ENCODE measurements at places on chromosomes 7 and 10.

GRCh38 chr10:27699776-27700175 is 45.8 kb downstream of the MKX start:
- no peak for DNase-seq

- no peak for DNase-seq
These were observed 8.0 kb downstream of the HGF start for GRCh38 chr7:81761821-81762220.

DNA sequence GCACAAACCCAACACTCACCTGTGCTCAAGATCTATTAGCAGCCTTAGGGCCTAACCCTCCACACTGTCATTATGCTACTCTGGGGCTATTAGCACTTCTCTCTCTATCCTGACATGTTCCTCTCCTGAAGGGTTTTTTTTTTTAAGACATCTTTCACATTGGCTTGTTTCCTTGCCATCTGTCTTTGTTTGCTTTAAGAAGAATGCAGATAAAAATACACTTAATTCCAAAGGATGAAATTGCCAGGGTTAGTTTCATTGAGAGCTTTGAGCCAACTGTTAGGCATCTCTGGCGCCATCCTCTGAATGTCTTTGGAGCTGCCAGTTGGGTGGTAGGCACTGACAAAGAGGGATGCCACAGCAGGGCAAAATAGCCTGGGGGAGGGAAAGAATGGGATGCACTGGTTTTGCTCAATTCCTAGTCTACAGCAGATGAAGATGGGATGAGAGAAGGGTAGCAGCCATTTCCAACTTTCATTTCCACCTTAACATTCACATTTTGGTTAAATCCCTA is 399.2 kb downstream of the SORCS1 start:
- DNase-seq: no peak

GRCh38 chr7:21640105-21640504 is 97.3 kb downstream of the DNAH11 start:
- no peak for DNase-seq

DNA sequence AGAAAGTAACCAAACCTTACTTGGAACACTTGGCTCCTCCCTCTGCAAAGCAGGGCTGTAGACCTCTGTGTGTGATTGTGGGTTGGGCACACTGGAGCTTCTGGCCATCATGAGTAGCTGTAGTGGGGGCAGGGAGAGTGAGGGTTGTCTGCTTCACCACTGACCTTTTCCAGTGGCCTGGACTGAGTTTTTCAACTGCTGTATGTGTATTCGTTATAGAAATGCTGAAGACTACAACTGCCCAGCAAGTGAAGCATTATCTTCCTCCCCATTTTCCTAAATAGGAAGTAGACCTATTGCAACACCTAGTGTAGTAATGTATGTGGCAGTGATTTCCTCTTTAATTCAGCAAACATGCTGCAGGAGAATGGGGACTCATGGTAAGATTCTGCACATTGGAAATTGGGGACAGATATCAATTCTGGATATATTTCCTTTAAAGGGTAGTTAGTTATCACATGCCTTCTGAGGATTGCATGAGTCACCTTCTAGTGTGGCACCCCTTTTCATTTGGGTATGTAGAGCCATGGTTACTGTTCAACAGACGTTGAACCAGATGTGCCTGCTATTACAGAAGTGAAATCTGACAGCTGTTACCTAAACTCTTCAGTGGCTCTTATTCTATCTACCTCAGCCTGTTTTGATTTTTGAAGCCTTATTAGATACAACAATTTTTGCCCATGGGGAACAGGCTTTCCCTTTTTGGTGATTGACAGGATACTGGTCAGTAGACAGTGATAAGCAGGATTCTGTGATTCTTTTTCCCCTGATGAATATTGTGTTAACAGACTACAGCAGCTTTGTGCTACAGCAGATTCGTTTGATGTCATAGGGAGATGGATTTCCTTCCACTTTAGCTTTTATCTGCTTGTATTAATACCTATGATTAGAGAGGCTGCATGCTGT is 130.9 kb downstream of the SND1 start:
- DNase-seq: no peak

- DNase-seq: no peak
These were observed 757.0 kb upstream of the C7orf33 start for GRCh38 chr7:147833557-147833956.

DNA sequence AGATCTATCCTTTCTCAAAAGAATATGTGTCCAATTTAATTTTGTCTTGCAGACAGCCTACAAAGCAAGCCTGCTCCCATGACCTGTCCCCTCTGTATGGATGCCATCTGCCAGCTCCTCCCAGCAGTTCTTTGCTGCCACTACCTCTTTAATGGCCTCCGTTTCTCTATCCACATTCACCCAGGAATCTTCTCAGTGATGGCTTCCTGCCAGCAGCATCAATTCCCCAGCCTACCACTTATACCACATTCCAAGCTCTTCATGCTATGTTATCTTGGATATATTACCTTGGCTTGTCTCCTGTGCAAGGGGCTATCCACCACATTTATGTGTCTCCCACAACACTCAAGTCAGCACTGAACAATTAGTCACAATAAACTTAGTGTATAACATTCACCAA is 133.2 kb downstream of the VPS50 start:
- DNase-seq: no peak

- DNase-seq: peak; percentile 68
These were observed 9.0 kb downstream of the ELMO1 start for GRCh38 chr7:37439653-37440026.

DNA sequence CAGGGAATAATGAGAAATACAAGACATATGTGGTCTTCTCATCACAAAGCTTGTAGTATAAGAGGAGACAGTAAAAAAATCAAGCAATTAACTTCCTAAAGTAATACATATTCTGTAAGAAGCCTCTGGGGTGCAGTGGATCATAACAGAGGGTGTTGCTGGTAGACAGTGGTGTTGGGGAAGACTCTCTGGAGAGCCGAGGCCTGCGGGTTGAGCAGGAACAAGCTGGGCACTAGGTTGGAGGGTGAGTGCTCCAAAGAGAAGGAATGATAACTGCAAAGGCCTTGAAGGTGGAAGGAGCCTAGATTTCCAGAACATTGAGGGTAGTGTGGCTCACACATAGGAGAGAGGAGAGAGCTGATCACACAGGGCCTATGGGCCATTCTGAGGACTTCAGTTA is 1.5 kb downstream of the GIMAP4 start:
- DNase-seq: no peak

DNA sequence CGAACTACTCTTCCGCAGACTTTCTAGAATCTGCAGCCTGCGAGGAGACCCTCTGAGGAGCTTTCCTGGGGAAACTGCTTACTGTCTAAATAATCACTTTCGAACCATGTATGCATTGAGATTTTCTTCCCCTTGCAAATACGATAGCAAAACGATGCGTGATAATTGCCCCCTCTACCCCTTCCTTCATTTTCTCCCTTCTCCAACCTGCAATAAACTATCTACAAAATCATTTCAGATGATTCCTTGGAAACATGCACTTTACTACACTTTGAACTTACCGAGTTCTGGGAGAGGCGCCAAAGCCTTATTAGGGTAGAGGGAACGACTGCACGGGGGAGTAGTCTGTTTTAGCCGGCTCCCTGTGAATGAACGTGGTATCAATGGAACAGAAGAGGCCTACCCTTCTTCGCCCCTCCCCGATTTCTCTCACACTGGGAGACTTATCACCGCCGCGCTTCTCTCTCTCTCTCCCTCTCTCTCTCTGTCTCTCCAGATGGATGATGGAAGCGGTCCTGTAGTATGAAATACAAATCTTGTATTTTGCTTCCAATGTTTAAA is at the start of gene FGFBP3:
FGFBP3 (minus strand) TSS at position 370 of the 561 bp plus-strand sequence. CDS start 517 bp downstream, outside the sequence.
- DNase-seq: no peak

- no peak for DNase-seq
These were observed 2.2 kb upstream of the C10orf95 start for GRCh38 chr10:102453502-102453901.

- DNase-seq: no peak
These were observed 622 bp downstream of the DYNC1I1 start for GRCh38 chr7:95772771-95773581.

- peak; percentile 13 for DNase-seq
These were observed 759 bp downstream of the NUDT1 start for GRCh38 chr7:2242541-2243429.

DNA sequence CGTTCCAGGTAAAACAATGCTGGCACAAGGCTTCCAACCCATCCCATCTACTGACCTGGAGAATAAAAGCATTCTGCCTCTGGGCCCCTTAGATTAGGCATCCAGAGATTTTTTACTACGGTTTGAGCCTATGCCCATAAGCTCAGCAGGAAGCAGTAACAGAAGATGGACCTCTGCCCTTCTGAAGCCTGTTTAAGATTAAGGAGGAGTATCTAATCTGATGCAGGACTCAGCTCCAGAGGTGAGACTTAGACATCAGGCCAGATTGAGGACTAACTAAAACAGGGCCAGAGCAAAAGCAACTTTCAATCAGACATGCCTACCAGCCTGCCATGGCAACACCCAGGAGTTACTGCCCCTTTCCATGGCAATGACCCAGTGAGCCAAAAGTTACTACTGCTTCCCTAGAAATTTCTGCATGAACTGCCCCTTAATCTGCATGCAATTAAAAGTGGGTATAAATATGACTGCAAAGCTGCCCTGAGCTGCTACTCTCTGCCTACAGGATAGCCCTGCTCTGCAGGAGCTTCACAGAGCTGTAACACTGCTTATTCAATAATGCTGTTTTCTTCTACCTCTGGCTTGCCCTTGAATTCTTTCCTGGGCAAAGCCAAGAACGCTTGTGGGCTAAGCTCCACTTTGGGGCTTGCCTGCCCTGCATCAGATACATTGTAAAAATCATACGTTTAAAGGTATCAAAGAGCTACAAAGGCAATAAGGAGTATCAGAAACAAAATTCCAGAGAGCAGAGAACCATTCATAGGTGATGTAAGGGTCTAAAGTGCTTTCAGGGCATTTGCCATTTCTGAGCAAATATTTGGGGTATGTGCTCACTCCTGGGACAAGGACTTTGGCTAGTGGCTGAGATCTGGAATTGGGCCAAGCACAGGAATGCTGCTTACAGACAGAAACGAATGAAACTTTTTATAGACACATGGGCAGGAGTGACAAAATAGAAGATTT is 25.0 kb upstream of the CNNM1 start:
- no peak for DNase-seq

DNA sequence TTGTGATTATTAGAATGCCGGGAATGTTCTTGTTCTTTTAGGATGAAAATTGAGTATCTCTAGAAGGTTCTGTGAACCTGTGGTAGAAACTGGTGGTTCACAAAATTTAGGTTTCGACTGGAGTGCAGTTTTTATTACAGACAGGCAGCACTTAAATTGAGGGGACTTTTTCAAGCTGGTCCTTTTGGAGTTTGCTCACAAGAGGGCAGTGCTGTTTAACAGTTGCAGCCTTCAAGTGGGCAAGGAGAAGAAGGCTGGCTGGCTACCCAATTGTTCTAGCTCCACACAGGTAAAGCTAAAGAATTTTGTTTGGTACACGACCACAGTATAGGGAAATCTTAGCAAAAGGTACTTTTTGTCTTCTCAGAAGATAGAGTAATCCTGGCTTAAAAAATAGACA is 233.6 kb downstream of the SNX13 start:
- no peak for DNase-seq

DNA sequence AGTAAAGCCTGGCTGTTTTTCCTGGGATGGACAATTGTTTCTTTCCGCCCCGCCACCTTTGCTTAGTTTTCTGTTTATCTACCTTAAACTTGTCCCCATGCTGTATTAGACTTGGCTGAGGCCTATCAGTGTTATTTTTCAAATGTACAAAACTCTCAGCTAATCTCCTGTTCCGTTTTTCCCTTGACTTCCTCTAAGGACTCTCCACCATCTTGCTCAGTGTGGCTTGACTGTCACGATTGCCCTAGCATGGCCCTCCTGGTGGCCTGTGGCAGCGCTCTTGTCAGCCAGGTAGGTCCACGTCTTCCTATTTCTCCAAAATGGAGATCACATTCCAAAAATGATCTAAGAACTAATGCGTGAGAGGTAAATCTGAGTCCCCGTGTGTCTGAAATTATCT is 36.7 kb downstream of the BAIAP2L1 start:
- DNase-seq: no peak

DNA sequence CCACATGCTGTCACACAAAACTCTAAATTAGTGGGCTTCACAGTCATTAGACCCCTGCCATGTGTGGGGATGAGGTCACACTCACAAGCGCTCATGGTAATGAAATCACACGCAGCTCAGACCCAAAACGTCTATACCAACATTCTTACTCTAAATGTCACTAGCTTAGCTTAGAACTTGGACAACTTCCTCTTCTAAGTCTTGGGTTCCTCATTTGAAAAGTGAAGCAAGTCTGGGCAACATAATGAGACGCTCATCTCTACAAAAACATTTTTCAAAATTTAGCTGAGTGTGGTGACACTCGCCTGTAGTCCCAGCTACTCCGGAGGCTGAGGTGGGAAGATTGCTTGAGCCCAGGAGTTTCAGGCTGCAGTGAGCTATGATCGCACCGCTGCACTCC is 92.7 kb upstream of the MACROH2A2 start:
- no peak for DNase-seq

GRCh38 chr10:73094986-73095480 is 1.6 kb downstream of the P4HA1 start:
- DNase-seq: no peak

- DNase-seq: no peak
These were observed 24.4 kb upstream of the RBM20 start for GRCh38 chr10:110619514-110620397.

DNA sequence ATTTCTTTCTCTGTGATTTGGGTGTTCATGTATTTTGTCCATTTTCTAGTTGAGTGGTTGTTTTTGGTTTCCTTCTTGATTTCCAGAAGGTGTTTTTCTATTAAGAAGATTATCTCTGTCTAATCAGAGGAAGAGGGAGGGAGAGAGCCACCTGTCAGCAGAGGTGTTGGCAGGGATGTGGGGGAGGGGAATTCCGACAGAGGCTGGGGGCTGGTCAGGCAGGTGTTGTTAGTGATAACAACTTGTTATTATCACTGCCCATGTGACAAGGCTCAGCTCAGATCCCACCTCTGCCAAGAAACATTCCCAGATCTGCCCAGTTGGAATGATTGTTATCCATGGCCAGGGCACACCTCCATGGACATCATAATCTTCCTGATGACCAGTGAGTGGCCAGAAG is 293.4 kb downstream of the GFRA1 start:
- DNase-seq: no peak

GRCh38 chr7:124784879-124785818 is 19.6 kb upstream of the GPR37 start:
- DNase-seq: no peak

DNA sequence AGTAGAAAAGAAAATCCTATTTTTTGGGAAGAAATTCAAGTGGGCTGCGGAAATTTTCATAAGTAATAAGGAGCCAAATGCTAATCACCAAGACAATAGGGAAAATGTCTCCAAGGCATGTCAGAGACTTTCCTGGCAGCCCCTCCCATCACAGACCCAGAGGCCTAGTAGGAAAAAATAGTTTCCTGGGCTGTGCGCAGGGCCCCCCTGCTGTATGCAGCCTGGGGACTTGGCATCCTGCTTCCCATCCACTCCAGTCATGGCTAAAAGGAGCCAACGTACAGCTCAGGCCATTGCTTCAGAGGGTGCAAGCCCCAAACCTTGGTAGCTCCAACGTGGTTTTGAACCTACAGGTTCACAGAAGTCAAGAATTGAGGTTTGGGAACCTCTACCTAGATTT is 12.8 kb upstream of the POT1 start:
- no peak for DNase-seq

GRCh38 chr10:89645742-89646172 is 715 bp upstream of the PANK1 start:
- no peak for DNase-seq

Measured in T-helper 1 cell (primary cell).